ENCODE measurements at places on chromosomes 11 and 22. TPM values are rescaled to one million over a fixed set of nuclear protein-coding genes. Genes with fewer than 3 reads are reported as not detected.

The TMEM25 gene
- total RNA-seq: 13.7 TPM

The CRYBB2 gene
- not detected for total RNA-seq

The CASP1 gene
- total RNA-seq: not detected

The TMEM41B gene
- 50.1 TPM for total RNA-seq

The CD81 gene
- 240 TPM for total RNA-seq

- no peak for DNase-seq
Measured at GRCh38 chr11:86969258-86969657, 14.1 kb upstream of the FZD4 start.

GRCh38 chr11:58845386-58845785 is 882 bp upstream of the GLYATL2 start:
- DNase-seq: no peak

DNA sequence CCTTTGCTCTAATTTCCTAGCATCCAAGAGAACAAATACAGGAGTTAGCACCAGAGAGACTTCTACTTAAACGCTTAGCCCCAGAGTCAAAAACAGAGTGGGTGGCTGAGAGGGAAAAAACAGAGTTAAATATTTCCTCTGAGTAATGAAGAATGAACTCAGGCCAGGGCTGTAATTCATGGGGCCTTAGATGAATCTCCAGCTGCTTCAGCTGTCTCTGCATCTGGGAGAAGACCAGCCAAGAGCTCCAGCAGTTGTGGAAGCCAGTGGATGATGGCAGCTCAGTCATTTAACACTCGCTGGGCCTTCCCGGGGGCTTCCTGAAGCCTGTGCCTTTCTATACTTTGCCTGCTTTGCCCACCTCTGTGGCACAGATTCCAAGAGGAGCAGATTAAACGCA is 5.7 kb upstream of the ADAMTS15 start:
- no peak for DNase-seq

- DNase-seq: no peak
Measured at GRCh38 chr11:61347916-61348461, 13.7 kb downstream of the CYB561A3 start.

DNA sequence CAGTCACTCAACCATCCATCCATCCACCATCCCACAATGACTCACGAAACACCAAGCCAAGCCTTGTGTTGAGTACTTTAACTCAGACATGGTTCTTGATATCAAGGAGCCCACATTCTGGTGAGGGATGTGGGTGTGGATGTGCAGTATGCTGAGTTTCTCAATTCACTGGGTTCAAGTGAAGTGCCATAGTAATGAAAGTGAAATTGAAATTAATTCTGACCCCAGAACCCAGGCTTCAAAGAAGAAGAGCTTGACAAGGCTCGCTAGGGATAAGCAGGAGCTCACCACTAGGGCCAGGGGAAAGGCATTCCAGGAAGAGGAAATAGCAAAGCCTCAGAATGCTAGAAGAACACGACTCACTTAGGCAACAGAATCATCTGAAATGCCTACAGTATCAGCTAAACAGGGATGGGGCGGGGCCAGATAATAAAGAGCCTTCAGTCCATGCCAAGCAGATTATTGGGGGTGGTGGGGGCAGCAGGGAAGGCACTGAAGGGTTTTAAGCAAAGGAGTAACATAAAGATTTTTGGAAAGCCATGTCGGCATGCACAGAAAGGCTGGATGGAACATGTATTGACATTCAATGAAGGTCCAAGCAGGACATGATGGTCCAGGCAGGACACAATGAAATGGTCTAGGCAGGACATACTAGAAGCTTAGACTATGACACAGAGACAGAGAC is 37.2 kb downstream of the RTL6 start:
- no peak for DNase-seq

- DNase-seq: no peak
Measured at GRCh38 chr11:5737091-5737490, 843 bp downstream of the OR56B1 start.

- DNase-seq: no peak
Measured at GRCh38 chr11:20511982-20512381, 87.4 kb upstream of the SLC6A5 start.

All from H1 (cell line).